Subcutaneous preadipocyte (primary cell): ENCODE measurements at places on chromosomes 11 and 22. TPM values are rescaled to one million over a fixed set of nuclear protein-coding genes. Genes with fewer than 3 reads are reported as not detected.

Gene OR2AG2
- total RNA-seq = under 0.01 and 0.20 TPM in 2 replicates

Gene ACR
- total RNA-seq = not detected in 2 replicates

Gene C1QTNF5
- 0.39 and 0.73 TPM in 2 replicates for total RNA-seq

Gene MS4A1
- not detected in 2 replicates for total RNA-seq

Gene MAP6
- total RNA-seq = 0.73 and 0.98 TPM in 2 replicates

Gene CLTCL1
- total RNA-seq = 7.4 and 9.6 TPM in 2 replicates

Gene APOBEC3F
- total RNA-seq = 3.5 and 5.1 TPM in 2 replicates

Gene GNG3
- total RNA-seq = not detected in 2 replicates

Gene OR2D2
- under 0.01 and 0.78 TPM in 2 replicates for total RNA-seq

Gene RASGRP2
- total RNA-seq = 0.20 and 0.37 TPM in 2 replicates

Gene VPREB3
- not detected in 2 replicates for total RNA-seq

Gene SCT
- not detected in 2 replicates for total RNA-seq

Gene ST14
- total RNA-seq = under 0.01 and 0.20 TPM in 2 replicates

Gene TCF20
- 20.6 and 39.1 TPM in 2 replicates for total RNA-seq

Gene MRGPRF
- total RNA-seq = 27.8 and 40.1 TPM in 2 replicates
